ENCODE measurements at places on chromosomes 1 and 21.

GRCh38 chr1:42145389-42145716 lies 7.9 kb upstream of the GUCA2B start:
- no peak for DNase-seq

DNA sequence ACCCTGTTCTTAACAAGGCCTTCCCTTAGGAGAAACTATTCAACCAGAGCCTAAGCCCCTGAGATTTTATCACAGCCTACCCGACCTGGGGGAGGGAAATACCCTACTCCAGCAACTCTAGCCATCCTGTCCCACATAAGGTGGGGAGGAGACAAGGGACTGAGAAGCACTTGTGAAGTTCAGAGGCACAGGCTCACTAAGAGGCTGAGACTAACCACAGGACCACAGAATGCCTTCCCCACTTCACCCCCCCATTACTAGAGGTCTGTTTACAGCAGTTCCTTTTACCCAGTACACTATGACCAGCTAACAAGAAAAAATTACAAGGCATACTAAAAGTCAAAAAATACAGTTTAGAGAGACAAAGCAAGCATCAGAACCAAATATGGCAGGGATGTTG lies 86.8 kb downstream of the TEX35 start:
- no peak for DNase-seq

- DNase-seq = no peak
These were observed 25.4 kb downstream of the FBXO42 start for GRCh38 chr1:16326833-16327404.

GRCh38 chr1:30837653-30838052 lies 70.9 kb downstream of the SDC3 start:
- no peak for DNase-seq

DNA sequence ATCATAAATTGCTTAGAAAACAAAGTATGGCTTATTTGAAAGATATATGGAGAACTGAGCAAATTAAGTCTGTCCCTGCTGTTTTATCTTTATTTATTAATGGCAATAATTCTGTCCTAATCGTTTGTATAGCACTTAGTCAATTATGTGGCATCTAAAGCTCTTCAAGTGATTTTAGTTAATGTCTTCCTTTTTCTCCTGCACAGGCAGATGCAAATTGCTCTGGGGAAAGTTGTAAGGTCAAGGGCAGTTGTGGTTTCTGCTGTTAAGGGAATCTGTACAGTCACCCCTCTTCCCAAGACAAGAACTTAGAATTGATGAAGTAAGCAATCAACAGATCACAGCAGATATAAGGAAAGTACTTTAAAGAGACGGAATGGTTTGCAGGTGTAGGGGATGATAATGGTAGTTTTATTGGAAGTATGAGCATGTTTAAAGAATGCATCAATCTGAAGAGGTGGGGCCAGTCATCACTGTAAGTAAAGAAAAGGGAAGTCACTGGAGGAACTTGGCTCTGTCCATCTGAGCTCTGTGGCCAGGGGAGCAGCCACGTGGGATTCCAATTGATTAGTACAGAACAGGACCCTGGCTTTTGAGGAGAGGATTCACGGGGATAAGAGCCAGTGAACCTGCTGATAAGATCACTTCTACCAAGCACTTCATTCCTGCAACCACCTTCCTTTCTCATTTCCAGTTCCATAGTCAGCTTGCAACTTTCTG lies 116.0 kb upstream of the KCNJ6 start:
- no peak for DNase-seq

DNA sequence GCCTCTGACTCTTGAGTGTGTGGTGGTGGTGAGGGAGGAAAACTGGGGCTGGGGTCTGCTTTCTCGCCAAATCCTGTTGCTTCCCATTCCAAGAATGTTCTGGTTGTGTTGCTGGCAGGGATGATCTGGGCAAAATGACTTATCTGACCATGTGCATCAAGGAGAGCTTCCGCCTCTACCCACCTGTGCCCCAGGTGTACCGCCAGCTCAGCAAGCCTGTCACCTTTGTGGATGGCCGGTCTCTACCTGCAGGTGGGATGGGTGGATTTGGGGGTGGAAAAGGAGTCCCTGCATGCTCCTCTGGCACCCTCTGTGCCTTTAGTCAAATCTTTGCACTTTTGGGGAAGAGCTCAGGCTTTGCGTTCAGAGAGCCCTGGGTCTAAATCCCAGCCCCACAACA lies 18.1 kb downstream of the CYP4B1 start:
- DNase-seq = no peak

DNA sequence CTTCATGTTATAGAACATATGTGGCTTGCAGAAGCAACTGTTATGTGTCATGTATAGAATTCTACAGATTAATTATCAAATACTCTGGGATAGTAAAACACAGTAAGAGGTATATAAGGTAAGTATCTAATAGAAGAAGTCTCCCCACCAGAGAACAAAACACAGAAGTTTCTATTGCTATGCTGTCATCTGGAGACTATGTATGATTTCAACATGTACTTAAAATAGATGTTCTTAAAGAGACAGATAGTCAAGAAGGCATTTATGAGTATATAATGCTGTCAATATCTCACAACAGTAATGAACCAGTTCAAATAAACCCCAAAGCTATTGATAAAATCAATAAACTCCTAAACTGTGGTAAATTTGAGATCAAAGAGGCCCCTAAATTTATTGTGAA lies 8.1 kb upstream of the ADCY10 start:
- no peak for DNase-seq

GRCh38 chr1:176838276-176838995 lies 326.1 kb downstream of the ASTN1 start:
- no peak for DNase-seq

DNA sequence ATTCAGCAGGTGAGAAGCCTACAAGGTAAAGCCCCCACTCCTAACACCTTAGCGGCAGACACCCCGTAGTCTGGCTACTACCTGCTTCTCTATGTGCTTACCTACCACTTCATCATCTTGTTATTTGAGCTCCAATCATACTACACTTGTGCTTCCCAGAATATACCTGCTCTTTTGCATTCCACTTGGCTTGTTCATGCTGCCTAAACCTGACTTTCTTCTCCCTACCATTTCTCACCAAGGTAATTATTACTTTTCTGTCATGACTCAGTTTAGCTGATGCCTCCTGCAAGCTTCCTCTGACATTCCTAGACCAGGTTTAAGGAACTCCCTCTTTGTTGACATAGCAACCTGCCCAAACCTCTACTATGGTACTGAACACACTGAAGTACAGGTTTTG lies 495.6 kb upstream of the C1orf87 start:
- no peak for DNase-seq

Data from central memory CD4-positive, alpha-beta T cell (primary cell).